AG20443 (cell line): ENCODE measurements at places on chromosomes 13 and 19.

DNA sequence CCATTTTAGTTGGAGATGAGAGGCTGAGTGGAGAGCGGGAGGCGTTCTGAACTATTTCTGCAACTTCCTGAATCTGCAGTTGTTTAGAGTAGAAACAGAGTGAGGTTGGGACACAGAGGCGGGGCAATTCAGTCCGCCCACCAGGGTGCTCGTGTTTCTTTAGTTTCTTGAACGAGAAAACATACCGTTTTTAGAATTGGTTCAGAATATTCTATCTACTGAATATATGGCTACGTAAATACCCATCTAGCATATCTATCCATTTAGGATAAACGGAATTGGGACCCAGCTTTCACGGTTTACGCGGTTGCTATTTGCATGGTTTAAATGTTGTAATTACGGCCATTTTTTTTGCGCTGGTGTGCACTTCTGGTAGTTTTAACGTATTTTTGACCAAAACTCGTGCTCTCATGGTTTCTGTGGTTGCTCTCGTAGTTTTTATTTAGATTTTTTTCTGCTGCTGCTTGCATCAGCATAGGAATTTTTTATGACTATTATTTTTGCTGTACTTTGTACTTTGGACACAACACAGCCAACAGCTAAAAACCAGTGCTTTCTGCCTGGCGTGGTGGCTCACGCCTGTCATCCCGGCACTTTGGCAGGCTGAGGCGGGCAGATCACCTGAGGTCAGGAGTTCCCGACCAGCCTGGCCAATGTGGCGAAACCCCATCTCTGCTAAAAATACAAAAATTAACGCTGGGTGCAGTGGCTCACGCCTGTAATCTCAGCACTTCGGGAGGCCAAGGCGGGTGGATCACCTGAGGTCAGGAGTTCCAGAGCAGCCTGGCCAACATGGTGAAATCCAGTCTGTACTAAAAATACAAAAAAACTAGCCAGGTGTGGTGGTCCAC, 32.7 kb downstream of the TIMM13 start:
- no peak for DNase-seq

GRCh38 chr13:76527041-76527440, 359.2 kb downstream of the KCTD12 start:
- DNase-seq: no peak

- DNase-seq: no peak
Observed at GRCh38 chr19:48478339-48479256, 9.4 kb downstream of the CYTH2 start.

GRCh38 chr13:27250833-27251165, 559 bp upstream of the RPL21 start:
- no peak for DNase-seq

- peak; percentile 9 for DNase-seq
Observed at GRCh38 chr13:41059456-41060081, 1.7 kb upstream of the WBP4 start.

- DNase-seq: no peak
Observed at GRCh38 chr19:5977222-5977784, 637 bp downstream of the RANBP3 start.

DNA sequence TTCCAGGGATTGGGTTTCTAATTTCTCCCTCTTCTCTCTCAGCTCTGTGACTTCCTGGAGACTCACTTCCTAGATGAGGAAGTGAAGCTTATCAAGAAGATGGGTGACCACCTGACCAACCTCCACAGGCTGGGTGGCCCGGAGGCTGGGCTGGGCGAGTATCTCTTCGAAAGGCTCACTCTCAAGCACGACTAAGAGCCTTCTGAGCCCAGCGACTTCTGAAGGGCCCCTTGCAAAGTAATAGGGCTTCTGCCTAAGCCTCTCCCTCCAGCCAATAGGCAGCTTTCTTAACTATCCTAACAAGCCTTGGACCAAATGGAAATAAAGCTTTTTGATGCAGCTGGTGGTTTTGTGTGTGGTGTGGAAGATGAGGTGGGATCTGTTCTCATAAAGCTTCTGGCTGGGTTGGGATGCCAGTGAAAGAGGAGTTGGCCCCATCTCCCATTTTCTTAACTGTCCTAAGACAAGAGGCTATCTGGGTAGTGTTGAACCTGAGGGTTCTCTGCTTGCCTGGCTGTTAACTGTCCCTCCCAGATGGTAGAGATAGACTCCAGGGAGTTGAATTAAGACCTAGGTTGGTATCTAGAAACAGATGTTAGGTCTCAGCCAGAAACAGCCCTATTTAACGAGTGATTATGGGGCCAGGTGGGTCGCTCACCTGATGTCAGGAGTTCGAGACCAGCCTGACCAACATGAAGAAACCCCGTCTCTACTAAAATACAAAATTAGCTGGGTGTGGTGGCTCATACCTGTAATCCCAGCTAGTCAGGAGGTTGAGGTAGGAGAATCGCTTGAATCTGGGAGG, 1.6 kb downstream of the FTL start:
- no peak for DNase-seq

- no peak for DNase-seq
Observed at GRCh38 chr13:60220072-60220471, 56.3 kb upstream of the DIAPH3 start.

GRCh38 chr19:54650108-54650655, 12.6 kb upstream of the LILRB4 start:
- DNase-seq: no peak

- DNase-seq: peak; percentile 81
Observed at GRCh38 chr19:47436712-47437401, 17.5 kb upstream of the MEIS3 start.

GRCh38 chr19:5193192-5193591, 147.4 kb downstream of the PTPRS start:
- DNase-seq: no peak

DNA sequence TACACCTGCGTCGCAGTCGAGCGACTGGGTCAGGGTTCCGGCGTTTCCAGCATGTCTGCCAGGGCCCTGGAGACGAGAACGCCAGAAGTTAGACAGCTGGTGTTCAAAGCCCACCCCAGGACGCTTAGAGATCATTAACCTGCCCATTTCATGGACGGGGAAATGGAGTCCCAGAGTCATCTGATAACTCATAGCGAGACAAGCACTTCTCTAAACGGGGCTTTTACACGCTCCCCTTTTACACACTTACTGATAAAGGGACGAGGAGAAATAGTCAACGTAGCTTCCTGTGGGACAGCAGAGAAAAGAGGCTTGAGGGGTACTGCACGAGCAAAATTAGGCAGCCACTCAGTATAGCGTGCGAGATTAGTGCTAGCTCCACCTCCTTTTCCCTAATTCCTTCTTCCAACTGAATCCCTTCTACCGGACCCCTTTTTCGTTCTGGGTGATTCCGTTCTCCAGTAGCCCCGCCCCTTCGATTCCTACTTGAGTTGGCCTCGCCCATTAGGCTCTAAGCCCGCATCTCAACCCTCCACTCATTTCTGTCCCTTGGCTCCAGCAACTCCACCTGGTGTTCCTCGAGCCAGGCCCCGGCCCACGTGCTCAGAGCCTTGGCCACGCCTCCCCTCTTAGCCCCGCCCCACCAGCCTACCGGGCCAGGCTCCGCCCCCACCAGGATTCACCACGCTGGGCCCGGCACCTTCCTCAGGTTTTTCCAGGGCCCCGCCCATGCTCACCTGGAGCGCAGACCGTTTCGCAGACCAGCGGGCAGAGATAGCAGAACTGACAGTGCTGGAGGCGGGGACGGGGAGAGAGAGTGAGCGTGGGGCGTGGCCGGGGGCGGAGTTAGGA, 3.7 kb downstream of the HRC start:
- DNase-seq: peak; percentile 73

DNA sequence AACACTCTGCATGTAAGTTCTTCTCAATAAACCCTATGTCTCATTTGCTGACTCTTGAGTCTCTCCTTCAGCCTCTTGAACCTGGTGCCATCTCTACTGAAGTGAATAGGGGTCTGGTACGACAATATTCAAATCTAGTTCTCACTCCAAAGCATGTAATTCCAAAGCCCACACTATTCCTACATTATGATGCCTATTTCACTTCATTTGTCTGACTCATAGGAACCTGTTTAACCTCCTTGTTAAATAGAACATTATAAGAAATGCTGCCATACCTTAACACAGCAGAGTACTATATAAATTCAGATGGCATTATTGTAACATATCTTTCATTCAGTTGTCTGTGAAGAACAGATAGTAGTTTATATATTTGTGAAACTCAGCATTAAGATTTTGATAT, 67.1 kb downstream of the STARD13 start:
- no peak for DNase-seq

DNA sequence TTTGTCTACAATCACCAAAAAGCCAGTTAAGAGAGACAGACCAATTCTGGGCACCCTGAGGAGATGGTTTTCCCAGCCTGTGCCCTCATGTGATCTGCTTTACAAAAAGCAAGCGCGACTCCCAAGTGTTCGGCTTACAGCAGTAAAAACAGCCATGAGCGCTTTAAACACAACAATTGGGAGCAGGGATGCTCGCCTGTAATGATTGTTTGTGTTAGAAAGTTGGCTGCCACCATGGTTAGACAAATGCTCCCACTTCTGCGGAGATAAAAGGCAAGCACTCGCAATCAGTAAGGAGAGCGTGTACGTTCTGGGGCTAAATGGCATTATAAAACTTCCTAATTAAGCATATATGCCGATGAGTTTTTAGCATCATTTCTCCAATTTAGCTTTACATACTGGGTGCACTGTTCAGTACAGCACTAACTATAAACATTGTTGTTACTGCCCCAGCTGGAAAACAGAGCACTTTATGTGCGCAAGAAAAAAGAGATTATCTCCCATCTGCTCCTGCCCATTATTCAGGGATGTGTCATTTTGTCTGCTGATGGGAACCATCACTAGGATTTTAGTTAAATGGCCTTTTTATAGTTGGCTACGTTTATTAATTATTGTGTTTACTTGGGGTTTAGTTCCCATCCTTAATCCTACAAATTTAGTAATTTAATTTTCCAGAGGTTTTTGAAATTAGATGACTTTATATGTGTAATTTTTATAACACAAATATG, 309.3 kb upstream of the MAB21L1 start:
- DNase-seq: no peak

- DNase-seq: no peak
Observed at GRCh38 chr19:31144075-31144870, 205.0 kb downstream of the TSHZ3 start.

GRCh38 chr19:18322318-18322758, 538 bp downstream of the LSM4 start:
- peak; percentile 76 for DNase-seq

DNA sequence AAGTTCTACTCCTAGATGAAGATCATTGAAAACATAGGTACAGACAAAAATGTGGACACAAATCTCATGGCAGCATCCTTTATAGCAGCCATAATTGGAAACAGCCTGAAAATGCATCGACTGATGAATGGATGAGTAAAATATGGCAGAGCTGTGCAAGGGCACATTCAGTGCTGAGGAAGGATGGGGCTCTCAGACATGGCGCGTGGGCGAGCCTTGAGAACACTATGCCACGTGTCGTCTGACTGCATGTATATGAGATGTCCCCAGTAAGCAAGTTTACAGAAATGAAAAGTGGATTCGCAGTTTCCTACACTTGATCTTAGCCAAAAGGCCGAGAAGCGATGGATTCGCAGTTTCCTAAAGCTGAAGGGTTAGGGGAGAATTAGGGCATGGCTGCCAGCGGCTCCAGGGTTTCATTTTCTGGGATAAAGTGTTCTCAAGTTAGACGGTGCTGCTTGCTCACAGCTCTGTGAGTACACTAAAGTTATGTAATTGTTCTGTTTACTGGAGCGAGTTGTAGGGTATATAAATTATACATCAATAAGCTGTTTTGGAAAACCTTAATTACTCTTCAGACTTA, 78.0 kb downstream of the RAB20 start:
- DNase-seq: no peak

DNA sequence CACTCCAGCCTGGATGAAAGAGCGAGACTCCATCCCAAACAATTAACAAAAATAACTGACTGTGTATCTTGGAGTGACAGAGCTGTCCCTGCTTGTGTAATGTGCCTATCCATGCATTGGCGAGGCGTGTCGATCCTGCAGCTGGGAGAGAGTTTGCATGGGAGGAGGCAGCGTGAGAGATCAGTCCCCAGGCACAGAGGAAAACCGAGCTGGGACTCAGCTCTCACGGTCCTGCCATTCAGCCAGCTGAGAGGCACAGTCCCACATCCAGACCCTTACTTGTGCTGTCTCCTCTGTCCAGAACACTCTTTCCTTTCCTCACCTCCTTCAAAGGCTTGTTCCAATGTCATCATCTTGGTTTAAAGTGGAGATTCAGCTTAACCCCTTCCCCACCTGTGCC, 11.9 kb upstream of the SULT2B1 start:
- DNase-seq: no peak

- DNase-seq: no peak
Observed at GRCh38 chr19:17109962-17110598, 34.5 kb downstream of the MYO9B start.

GRCh38 chr13:93151277-93151676, 75.3 kb upstream of the GPC6 start:
- peak; percentile 60 for DNase-seq

DNA sequence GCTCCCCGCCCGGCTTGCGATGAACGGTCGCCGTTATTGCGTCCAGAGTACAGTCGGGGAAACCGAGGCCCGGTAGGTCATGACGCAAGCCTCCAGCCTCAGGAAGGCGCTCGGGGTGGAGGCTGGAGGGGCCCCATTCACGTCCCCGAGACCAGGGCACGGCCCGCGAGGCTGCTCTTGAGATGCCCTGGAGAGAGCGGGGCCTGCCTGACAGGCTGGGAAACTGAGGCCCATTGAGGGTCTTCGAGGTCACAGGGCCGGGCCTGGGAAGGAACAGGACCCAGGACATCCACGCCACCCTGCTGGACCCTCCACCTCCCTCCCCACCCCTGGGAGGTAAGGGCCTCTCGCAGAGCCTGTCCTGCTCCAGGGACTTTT, 367 bp downstream of the NDUFS7 start:
- DNase-seq: no peak

DNA sequence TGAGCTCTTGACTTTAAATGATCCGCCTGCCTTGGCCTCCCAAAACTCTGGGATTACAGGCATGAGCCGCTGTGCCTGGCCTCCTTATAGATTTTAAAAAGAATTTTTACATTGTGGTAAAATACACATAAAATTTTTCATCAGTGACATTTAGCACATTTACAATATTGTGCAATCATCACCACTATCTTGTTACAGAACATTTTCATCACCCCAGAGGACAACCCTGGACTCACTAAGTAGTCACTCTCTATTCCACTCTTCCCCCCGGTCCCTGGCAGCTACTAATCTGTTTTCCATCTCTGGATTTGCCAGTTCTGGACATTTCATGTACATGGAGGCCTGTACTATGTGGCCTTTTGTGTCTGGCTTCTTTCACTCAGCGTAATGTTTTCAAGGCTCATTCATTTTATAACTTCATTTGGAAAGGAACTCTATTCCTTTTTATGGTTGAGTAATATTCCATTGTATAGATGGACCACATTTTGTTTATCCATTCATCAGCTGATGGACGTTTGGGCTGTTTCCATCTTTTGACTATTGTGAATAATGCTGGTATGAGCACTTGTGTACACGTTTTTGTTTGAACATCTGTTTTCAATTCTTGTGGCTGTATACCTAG, 19.9 kb downstream of the MEGF8 start:
- no peak for DNase-seq

- DNase-seq: no peak
Observed at GRCh38 chr19:16112778-16113177, 1.1 kb downstream of the RAB8A start.
